ENCODE measurements at places on chromosomes 16 and 17.

GRCh38 chr16:85025781-85026653, 1.6 kb upstream of the KIAA0513 start:
- no peak for DNase-seq

DNA sequence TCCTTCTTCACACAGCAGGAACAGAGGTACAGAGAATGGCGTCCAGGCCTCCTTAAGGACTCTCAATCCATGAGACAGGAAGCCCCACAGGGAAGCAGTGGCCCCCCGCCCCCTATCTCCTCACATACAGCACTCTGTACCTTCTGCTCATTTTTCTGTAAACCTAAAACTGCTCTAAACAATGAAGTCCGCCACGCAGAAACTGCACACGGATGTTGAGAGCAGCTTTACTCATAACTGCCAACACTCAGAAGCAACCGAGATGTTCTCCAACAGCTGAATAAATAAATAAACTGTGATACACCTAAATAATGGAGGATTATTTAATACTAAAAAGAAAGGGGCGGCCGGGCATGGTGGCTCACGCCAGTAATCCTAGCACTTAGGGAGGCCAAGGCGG, 9.9 kb downstream of the TBC1D16 start:
- DNase-seq = no peak

DNA sequence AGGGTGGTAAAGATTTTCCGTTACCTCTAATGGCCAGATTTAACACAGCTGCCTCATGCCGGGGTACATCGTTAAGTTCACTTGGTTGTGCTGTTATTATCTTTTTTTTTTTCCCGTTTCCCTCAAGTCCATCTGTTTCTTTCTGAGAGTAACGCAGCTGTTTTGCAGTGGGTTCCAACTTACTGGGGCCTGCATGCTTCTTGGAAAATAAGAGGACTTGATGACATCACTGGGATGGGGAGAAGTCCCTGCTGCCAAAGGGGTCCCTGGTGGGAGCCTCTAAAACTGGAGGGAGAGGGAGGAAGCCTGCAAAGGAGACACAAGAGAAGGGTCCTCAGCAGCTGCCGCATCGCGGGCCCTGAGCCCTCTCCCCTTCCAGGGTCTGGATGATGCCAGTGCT, 77.8 kb upstream of the NOL11 start:
- DNase-seq = no peak

- DNase-seq = no peak
Measured at GRCh38 chr16:74201576-74201975, 95.0 kb upstream of the PSMD7 start.

DNA sequence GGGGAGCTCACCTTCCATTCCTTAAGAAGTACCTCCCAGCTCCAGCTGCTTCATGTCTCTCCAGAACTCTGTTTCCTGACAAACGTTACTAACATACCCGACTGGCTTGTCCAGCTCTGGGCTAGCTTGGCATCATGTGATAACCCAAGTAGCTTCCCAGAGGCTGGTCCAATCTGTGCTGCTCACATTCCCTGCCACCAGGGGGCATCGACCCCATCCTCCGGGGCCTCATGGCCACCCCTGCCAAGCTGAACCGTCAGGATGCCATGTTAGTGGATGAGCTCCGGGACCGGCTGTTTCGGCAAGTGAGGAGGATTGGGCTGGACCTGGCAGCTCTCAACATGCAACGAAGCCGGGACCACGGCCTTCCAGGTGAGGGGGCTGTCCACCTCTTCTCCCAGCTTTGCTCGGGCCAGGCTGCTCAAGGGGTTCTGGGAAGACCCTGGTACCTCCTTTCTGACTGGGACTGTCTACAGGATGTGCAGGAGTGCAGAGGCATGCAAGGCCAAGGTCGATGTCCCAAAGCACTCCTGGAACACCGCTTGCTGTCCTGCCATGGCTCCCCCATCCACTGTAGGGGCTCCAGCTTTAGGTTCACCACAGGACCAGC, 7.6 kb downstream of the EPX start:
- DNase-seq = no peak

DNA sequence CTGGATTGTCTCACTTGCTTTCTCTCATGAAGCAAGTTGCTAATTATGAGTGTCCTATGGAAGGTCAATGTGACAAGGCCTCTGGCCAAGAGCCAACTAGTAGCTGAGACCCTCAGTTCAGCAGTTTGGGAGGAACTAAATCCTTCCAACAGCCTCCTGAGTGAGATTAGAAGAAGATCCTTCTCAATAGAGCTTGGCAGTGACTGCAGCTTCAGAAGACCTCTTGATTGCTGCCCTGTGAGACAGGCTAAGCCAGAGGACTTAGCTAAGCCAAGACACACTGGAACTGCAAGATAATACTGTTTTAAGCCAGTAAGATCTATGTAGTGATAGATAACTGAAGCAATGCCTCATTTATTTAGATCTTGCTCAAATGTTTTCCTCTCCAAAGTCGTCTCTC, 34.3 kb downstream of the PCTP start:
- no peak for DNase-seq

DNA sequence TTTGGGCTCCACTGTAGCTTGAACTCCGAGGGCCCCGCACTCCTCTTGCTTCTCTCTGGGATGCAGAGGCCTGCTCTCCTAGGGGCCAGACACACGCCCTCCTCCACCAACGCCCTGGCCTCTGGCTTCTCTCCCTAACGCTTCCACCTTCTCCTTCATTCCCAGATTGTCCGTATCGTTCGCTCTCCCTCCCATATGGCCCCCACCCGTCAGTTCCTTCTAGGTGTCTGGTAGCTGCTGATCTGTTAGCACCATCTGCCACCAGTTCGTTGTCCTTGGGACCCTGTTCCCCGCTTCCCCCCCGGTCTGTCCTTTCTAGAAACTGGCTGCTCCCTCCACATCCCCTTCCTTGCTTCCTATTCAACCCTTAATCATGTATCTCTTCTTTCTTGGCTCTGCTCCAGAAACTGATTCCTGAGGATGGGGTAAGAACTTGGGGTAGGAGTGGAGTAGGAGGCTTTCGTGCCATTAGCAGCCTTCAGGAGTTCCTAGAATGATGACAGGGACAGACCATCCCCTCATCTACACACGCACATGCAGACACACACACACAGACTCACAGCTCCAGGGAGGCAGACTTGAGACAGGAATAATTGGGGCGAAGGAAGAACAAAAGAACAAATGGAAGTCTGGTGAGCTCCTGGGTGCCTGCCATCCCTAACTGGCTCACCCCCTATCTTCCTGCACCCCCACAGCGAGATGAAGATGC, 4.3 kb downstream of the ATP1B2 start:
- no peak for DNase-seq

DNA sequence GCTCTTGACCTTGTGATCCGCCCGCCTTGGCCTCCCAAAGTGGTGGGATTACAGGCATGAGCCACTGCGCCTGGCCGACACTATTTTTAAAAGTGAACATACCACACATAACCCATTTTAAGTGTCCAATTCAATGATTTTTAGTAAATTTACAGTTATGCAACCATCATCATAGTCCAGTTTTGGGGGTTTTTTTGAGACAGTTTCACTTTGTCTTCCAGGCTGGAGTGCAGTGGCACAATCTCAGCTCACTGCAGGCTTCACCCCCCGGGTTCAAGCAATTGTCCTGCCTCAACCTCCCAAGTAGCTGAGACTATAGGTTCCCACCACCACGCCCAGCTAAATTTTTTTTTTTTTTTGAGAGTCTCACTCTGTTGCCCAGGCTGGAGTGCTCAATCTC, 3.1 kb upstream of the EPOP start:
- DNase-seq = no peak

GRCh38 chr17:76544546-76545365, 4.9 kb downstream of the PRCD start:
- DNase-seq = no peak
